ENCODE measurements at places on chromosomes 1 and 21.

- DNase-seq = no peak
These were observed 286.5 kb downstream of the NPHP4 start for GRCh38 chr1:5705751-5706150.

GRCh38 chr1:6007318-6008083, 15.3 kb upstream of the NPHP4 start:
- no peak for DNase-seq

DNA sequence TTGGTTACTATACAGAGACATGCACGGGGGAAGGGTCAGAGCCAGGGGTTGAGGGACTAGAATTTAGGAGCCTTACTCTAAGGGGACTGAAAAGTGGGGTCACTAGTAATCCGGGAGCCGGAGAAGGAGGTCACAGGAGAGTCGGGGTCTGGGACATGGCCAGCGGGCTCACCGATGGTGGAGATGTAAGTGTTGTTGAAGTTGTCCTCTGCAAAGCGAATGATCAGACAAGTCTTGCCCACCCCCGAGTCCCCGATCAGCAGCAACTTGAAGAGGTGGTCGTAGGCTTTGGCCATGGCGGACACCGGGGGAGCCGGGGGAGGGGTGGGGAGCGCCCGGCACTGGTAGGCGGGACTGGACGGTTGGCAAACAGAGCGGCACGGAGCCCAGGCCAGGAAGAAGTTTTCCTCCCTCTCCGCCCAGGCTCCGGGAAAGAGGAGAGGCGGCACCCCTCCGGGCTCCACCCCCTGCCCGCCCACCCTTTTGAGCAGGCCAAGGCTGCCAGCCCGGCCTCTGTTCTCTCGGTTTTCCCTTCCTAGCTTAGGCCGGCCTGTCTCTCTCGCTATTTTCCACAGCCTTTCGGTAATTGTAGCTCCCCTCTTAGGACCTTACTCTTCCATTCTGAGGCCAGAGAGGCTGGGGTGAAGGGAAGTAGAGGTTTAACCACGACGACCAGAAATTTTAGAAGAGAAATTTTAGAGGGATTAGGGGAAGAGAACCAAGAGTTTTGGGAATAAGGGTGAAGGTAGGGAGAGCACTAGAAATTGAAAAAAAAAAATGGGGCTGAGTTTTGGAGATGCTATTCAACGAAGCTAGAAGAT, at the start of gene RAB13:
Gene RAB13 (minus strand): TSS at position 399 of the 821 bp plus-strand sequence. CDS start 103 bp downstream, at position 296.
- no peak for DNase-seq

- DNase-seq = no peak
These were observed 627 bp downstream of the RIIAD1 start for GRCh38 chr1:151721788-151722510.

GRCh38 chr21:31366825-31367224, 22.8 kb upstream of the TIAM1 start:
- no peak for DNase-seq

- DNase-seq = no peak
These were observed 19.8 kb upstream of the MUTYH start for GRCh38 chr1:45359882-45360513.

DNA sequence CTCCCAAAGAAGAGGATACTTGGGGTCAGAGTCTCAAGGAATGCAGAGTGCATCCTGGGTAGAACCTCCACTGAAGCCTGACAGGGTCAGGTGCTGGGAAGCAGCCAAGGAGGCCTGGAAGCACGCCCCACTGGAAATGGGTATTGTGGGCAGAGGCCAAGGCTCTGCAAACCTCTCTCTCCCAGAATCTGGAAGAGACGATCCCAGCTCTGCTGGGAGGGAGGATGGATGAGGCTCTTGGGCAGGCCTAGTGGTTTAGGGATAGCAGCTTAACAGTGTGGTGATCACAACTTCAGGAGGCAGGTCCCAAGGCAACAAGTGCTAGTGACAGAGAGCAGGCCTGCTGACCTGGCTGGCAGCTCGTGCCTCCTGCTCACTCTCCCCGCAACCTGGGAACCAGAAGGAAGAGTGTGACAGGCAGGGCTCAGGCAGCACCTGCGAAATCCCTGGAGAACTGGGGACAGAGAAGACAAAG, 641.0 kb downstream of the PLPP3 start:
- no peak for DNase-seq

- DNase-seq = no peak
These were observed 2.0 kb upstream of the OR14I1 start for GRCh38 chr1:248704606-248705005.

DNA sequence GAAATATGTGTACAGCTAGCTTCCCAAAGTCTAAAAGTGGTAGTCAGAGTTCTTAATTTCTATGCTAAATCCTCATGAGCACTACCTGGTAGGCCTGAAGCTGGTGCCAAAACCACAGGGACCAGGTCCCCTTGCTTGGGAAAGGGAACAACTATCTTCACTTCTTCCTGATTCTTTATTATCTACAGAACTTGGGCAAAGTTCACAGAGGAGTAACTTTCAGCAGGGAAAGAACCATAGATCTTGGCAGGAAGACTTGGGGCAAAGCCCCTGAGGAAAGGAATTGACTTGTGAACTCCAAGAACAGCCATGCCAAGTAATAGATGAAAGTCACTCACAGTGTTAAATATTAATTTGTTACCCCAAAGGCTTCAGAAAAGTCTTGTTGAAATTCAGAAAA, 193.0 kb downstream of the ZC3H11B start:
- no peak for DNase-seq

DNA sequence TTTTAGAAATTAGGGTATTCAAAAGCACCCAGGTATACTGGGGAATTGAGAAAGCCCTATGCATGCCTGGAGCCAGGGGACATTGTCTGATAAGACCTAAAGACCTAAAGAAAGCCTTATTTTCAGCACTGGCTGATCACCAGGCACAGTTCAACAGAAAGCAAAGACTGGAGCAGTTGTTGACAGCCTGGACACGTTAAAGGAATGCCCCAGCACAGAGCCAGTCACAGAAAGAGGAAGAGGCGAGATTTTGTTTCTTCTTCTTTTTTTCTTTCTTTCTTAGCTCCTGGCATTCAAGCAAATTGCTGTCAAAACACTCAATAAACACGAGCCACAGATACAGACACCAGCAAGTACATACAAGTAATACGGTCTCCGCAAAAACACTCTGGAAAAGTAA, 40.4 kb downstream of the RNF187 start:
- no peak for DNase-seq

DNA sequence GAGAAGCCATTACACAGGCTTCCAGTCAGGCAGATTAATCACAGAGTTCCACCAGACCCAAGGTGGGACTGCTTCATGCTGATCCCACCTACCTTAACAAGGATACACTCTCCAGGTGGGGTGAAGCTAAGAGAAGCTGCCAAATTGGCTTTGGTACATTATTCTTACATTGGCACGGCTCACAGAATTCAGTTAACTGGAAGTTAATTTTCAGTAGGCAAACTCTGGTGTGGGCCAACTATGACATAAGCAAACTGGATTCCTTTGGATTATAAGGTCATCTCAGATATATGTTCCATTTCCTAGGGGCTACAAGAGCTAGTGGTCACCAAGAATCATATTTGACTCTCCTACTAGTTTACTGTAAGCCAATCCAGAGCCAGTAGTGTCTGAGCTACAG, 448.8 kb upstream of the BEND5 start:
- DNase-seq = no peak

GRCh38 chr1:235745503-235746136, 96.0 kb upstream of the GNG4 start:
- no peak for DNase-seq

GRCh38 chr1:228099331-228099732, 3.8 kb downstream of the C1orf35 start:
- DNase-seq = peak; percentile 2

DNA sequence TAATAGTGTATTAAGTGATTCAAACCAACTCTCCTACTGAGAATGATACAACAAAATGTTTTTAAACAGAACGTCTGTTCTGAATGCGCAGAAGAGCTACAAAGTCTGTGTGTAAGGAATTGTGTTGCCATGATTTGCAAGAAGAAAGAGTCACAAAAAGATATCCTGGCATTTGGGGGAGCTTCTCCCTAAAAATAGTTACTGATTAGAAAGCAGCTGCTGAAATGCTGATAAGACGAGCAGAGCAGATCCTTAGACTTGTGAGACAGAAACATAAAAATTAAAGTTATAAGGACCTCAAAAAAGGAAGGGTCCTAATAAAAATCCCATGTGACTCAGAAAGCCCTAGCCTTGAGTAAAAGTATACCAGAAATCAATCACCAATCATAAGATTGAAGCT, 54.9 kb upstream of the CRB1 start:
- DNase-seq = no peak

GRCh38 chr1:208026880-208027438, 116.0 kb upstream of the CD34 start:
- DNase-seq = no peak

GRCh38 chr1:84415396-84415795, 17.1 kb downstream of the DNASE2B start:
- no peak for DNase-seq

DNA sequence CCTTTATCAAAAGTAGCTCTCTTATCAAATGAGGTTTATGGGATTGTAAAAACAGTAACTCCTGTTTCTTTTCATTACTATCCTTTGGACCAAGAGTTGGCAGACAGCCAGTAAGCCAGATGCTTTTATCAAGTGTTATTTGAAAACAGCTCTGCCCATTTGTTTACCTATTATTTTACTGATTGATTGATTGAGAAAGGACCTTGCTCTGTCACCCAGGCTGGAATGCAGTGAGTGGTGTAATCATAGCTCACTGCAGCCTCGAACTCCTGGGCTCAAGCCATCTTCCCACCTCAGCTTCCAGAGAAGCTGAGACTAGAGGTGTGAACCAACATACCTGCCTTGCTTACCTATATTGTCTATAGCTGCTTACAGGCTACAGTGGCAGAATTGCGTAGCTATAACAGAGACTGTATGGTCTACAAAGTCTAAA, 3.6 kb downstream of the PRKAB2 start:
- no peak for DNase-seq

DNA sequence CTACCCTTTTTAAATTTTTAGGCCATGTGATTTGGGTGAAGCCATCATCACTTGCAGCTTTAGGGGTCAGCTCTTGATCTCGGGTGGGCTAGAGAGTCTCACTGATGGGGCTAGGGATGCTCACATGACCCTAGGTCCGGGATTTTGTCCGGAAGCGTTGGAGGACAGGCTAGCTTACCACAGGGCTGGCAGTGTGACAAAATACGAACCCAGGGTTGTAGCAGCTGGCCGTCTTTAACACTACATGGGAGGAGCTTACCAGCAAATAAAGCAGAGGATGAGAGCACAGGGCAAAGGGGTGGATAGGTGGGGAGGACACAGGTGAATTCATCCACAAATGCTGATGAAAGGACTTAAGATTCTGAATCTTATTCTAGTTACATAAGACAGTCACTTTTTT, 21.9 kb downstream of the GPR161 start:
- DNase-seq = no peak

DNA sequence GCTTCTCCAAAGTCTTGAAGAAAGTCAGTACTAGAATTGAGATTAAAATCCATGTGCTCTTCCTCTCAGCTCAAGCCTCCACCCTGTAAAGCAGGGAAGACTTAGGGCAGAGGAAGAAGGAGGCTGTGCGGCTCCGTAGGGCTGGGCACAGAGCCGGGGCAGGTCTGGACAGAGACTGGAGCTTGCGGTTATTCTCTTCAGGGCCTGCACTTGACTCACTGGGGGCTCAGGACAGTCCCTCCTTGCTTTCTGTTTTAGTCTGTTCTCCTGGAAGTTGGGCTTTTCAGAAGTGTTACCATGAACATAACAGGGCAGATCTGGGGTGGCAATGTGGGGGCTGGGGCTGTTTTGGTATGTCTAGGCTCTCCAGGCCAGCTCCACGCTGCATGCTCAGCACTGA, 21.6 kb upstream of the TRABD2B start:
- DNase-seq = no peak
